Cerebellar cortex (tissue), 1 donor: ENCODE measurements at places on chromosomes 3 and 15.
A peak's percentile ranks its signal among the peaks of the same experiment; 100 is the strongest.

DNA sequence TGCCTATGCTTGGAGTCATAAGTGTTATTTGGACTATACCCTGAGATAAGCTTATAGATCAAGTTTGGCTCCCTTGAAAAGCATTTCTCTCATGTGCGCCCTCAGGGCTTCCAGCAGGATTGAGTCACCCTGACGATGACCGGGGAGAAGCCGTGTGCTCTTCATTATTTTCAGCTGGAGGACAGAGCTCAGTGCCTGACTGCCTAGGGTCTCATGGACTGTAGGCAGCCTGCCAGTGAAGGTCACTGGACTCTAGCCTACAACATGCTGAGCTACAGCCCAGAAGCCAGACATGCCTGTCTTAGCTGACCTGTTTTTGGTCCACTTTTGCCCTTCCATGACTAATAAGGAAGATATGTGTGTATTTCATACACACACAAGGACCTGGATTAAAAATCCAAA is 31.6 kb upstream of the NUDT16 start:
- no peak for DNase-seq

- DNase-seq, result no peak
Observed at GRCh38 chr3:189071446-189071845, 100.3 kb upstream of the TPRG1 start.

DNA sequence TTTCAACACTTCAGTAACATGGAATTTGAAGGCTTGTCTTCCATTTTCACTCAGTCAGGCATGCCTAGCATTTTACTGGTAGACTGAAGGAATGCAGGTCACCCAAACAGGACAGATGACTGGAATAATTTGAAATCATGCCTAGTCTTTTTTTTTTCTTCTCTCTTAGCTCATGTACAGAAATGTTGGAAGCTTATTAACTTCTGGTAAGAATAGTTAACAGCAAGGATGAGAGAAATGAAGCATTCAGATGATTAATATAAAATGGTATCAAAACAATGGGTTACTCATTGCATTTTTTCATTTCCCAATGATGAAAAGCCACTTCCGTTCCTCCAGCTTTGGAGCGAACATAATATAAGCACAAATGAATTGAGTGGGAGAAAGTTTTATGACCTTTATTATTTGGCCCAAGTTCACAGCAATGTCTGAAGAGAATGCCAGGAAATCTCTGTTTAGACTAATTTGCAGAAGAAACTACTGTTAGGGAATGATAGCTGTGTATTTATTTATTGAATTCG is 431.6 kb upstream of the RASGRP1 start:
- DNase-seq, result no peak

- no peak for DNase-seq
Observed at GRCh38 chr15:33215941-33216872, 21.7 kb upstream of the FMN1 start.

DNA sequence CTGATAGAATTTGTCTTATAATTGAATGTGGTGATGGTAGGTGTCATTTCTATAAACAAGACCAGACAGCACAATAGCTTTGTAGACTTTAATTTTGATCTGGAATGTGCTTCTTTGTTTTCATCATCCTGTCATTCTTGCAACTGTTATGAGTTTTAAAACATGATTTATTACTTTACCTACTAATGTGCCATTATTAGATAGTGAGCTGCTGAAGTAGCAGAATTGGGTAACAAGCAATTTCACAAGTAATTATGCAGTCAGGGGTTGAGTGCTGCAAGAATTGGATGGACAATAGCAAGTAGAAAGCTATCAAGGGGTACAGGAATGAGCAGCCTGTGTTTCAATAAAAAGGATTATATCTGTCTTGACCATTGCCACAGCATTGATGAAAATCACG is 975.6 kb downstream of the ROBO1 start:
- DNase-seq, result no peak

- DNase-seq, result no peak
Observed at GRCh38 chr3:53402326-53402725, 55.0 kb upstream of the DCP1A start.

DNA sequence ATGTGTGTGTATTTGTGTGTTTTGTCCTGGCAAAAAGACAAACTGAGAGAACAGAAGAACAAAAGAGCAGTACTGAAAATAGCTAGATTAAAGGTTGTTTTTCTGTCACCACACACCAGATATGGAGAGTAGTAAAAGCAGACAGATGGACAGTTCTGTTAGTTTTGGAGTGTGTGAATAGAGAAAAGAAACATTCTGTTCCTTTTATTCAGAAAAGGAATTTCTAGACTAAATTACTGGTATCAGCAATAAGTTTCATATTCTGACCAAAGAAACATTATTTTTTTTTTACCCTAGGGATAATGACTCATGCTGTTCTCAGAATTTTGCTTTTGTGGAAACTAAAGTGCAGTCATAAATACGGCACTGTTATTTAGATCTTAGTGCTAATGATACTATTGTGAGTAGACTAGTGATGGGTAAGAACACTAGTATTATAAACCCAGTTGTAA is 32.9 kb downstream of the PIK3CA start:
- DNase-seq, result no peak

DNA sequence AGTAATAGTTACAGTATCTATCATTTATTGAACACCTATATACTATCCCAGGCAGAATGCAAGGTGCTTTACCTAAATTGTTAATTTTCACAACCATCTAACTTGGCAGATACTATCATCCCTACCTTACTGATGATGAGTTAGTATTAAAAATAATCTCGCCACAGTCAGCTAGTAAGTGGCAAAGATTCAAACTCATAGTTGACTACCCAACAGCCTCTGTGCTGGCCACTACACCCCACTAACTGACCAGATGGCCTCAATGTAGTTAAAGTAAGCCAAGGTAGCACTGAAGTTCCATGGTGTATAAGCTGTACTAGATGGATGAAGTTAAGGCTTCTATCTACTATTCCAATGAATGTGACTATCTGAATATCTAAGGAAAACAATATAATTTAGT is 44.8 kb downstream of the PEAK1 start:
- DNase-seq, result peak; percentile 57

GRCh38 chr3:125078951-125079674 is 23.3 kb upstream of the HEG1 start:
- no peak for DNase-seq

DNA sequence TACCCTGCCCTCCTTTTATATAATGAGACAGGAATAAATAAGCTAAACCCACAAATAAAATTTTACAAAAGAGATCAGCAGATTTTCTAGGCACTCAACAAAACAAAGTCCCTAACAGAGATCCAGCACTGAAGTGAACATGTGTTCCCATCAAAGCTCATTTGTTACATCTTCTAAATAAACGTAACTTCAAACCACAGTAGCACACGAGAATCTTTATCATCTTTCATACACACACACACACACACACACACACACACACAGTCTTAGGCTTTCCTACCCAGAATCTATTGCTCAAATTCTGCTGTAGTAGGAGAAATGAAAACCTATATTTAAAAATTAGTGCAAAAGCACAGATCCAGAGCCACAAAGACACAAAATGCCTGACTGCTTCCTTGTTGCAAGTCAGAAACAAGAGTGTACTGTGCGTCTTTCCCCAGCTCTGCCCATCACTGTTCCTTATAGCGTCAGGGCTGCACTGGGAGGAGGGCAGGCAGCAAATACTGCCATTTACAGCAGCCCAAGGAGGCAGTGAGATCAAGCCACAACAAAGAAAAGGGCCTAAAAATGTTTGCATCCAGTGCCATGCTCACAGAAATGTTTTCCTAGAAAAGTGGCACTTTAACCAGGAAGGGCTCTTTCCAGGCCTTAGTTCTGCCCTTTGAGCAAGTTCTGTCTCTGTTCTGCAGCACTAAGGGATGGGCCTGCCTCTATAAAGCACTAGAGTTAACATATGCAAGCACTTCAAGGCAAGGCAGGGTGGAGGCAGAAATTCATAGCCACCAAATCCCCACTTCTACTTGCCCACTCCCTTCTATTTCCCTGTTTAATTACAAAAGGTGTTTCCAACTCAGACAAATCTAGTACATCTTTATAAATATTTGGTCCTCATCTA is 6.0 kb downstream of the IP6K1 start:
- DNase-seq, result no peak

GRCh38 chr15:62639906-62640605 is 402.5 kb upstream of the TPM1 start:
- DNase-seq, result no peak

GRCh38 chr15:52232327-52232726 is 41.1 kb upstream of the GNB5 start:
- no peak for DNase-seq

GRCh38 chr15:73258271-73259108 is 110.3 kb downstream of the HCN4 start:
- no peak for DNase-seq

- peak; percentile 90 for DNase-seq
Observed at GRCh38 chr15:56244038-56244810, 545 bp upstream of the RFX7 start.

GRCh38 chr3:129345971-129346370 is 67.3 kb downstream of the HMCES start:
- DNase-seq, result peak; percentile 32

DNA sequence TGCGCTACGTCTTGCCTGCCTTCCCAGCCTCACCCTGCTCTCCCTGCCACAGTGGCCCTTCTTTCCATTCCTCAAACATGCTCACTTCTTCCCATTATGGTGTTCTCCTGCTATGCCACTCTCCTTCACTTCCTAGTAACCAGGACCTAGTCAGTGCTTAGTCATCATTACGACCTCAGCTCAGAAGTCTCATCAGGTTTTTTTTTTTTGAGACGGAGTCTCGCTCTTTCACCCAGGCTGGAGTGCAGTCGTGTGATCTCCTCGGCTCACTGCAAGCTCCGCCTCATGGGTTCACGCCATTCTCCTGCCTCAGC is 149.5 kb downstream of the GREM1 start:
- no peak for DNase-seq

DNA sequence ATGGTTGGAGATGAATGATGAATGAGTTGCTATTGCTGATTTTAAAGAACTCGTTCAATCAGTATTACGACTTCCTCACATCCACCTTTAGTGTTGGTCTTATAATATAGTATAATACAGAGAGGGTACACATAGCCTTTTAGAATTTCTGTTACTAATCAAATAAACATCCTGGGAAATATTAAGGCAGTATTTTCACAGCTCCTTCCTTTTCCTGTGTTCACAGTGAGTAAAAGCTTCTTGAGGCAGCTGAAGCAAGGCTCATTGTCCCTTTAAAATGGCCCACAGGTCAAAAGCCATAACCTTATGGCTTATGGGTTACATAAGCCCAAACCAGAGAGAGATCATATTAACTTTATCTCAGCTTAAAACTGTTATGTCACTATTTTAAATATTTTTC is 1.3 kb upstream of the BTLA start:
- no peak for DNase-seq

DNA sequence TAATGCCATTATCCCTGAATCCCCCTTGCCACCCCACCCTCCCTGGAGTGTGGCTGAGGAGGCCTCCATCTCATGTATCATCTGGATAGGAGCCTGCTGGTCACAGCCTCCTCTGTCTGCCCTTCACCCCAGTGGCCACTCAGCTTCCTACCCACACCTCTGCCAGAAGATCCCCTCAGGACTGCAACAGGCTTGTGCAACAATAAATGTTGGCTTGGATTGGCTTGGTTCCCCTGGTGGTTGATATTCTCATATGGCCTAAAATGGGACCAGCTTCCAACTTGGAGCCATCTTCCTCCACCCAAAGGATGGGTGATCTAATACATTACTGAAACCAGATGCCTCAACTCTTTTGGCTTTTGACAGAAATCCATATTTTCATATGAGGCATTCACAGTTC is 34.9 kb downstream of the VIPR1 start:
- DNase-seq, result no peak

- no peak for DNase-seq
Observed at GRCh38 chr3:145259166-145259880, 901.7 kb downstream of the PLOD2 start.

- peak; percentile 50 for DNase-seq
Observed at GRCh38 chr15:40055576-40056293, 16.8 kb upstream of the SRP14 start.

GRCh38 chr3:30007668-30008067 is 598.7 kb upstream of the TGFBR2 start:
- DNase-seq, result no peak

GRCh38 chr3:172070269-172070668 is 30.9 kb downstream of the FNDC3B start:
- DNase-seq, result no peak

- no peak for DNase-seq
Observed at GRCh38 chr3:43861635-43862034, 170.9 kb downstream of the ABHD5 start.

DNA sequence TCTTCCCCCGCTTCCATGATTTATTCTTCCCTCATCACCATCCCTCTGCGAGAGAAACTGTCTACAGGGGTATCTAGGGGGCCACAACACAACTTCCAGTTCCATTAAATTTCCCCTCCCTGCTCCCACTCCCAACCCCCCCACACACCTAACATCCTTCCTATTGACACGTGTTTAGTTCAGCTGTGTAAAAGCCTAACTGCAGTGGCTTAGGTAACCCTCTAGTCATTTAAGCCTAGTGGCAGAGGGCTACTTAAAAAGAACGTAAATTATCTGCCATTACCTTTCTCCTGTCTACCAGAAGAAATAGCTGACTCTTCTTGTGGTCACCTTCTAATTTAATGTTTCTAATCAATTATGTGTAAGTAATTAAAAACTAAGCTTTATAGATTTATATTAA is 56.3 kb downstream of the ZNF148 start:
- no peak for DNase-seq

DNA sequence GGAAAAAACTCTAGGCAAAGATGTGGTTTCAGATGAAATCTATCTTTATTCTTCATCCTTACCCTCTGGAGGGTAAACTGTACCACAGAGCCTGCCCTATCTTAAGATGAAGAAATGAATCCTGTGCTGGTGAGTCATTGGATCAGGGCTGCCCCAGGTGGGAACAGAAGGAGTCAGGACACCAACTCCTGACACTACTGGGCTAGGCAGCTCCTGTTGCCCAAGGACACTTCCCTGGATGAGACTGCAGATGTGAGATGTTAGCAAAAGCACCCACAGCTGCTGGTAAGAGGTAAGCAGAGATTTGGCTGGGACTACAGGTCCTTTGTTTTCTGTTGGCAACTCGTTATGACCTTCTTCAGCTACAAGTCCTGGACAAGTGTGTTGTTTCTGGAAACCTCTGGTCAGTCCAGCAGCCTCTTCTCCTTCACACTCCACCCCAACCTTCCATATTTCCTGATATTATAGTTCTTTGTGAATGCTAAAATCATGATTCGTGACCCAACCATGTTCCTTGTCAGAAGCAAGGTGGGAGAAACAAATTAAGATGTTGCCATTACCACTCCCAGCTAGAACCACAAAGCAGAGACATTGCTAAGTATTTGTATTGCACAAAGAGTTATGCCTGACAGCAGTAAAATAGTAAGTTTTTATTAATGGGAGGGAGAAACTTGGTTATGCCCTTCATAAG is 104.2 kb upstream of the TGFBR2 start:
- no peak for DNase-seq

DNA sequence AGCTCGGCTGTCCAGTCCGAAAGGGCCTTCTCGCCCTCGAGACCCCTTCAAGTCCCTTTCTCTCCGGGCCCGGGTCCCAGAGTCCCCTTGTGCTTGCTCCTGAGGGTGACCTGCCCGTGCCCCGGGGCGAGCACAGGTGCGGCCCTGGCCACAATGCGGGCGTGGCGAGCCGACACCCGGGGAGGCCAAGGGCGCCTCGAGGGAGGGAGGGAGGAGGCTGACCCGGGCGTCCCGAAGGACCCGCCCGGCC is 810 bp upstream of the MEF2A start:
- DNase-seq, result no peak
